T-helper 9 cell (primary cell): ENCODE measurements at places on chromosomes 2 and 18.
A peak's percentile ranks its signal among the peaks of the same experiment; 100 is the strongest.

- no peak for DNase-seq
These were observed 53.2 kb upstream of the MAPRE3 start for GRCh38 chr2:26917135-26917836.

GRCh38 chr2:165795011-165795410, 964 bp upstream of the GALNT3 start:
- no peak for DNase-seq

GRCh38 chr2:69170661-69171060, 157.7 kb downstream of the ANTXR1 start:
- no peak for DNase-seq

DNA sequence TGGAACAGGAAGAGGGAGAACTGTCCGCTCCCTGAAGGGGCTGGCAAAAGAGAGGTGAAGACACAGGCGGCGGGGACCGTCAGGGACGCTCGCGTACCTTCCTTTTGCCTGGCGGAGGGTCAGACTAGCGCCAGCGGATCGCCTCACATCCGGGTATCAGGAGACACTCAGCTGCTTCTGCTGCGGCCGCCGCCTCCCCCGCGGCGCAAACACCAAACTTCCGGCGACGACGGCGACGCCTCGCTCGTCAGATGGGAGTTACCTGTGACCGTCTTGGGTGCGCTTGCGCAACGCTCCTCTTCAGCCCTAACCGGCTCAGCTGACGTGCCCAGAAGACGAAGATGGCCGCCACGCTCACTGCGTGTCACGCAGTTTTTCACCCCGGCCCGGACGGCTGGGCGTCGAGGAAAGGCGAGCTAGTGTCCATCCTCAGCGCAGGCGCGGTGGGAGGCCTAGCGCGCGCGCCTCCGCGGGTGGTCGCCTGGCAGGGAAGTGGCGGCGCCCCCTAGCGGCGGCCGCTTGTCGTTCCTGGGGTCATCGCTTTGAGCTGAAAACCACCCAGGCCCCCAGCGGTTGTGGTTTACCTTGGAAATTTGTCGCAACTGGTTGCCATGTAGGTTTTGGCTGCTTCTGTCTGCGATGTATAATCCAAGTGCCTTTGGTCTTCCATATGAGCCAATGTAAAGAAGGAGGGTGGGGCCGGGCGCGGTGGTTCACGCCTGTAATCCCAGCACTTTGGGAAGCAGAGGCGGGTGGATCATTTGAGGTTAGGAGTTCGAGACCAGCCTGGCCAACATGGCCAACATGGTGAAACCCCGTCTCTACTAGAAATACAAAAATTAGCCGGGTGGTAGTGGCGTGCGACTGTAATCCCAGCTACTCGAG, at the start of gene ESCO1:
Gene ESCO1 (minus strand): TSS at position 179 of the 885 bp plus-strand sequence. CDS start 25,861 bp downstream, outside the sequence.
- peak; percentile 85 for DNase-seq

GRCh38 chr2:197442857-197443256, 8.0 kb upstream of the SF3B1 start:
- no peak for DNase-seq

GRCh38 chr2:100267751-100268150, 54.5 kb downstream of the LONRF2 start:
- DNase-seq, result no peak

DNA sequence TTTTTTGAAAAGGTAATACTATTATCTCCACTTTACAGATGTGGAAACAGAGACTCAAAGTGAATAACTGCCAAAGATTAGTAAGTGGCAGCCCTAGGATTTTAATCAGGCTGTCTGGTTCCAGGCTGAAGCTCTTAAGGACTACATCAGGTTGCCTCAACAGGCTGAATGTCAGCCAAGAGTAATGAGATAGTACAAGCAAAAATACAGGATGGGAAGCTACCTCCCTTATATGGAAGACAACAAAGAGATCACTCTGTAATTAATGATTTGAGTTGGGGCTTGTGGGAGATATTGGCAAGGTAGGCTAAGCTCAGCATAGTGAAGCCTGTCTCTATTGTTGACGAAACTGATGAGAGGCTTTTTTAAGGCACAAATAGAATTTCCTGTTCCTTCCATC, 323.1 kb downstream of the KCNJ3 start:
- DNase-seq, result no peak

DNA sequence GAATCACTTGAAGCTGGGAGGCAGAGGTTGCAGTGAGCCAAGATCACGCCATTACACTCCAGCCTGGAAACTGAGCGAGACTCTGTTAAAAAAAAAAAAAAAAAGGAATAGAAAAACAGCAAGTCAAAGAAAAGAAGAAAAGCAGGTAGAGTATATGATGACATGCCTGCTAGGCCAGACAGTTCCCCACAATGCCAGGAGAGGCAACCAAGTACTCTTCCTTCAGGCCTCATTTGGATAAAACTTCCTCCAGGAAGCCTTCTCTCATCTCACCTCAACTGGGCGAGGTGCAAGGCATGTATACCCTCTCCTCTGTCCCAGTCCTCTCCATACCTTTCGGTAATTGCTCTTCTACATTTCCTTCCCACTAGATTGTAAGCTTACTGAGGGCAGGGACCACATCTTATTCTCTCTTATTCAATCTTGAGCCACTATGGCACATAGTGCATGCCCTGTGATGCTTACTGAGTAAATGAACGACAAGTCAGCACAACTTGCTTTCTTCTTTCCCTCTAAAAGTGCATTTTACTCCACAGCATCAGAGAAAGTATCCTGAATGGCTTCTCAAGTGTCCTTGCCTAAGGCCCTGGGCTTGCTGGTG, 10.1 kb upstream of the SPRED2 start:
- no peak for DNase-seq

DNA sequence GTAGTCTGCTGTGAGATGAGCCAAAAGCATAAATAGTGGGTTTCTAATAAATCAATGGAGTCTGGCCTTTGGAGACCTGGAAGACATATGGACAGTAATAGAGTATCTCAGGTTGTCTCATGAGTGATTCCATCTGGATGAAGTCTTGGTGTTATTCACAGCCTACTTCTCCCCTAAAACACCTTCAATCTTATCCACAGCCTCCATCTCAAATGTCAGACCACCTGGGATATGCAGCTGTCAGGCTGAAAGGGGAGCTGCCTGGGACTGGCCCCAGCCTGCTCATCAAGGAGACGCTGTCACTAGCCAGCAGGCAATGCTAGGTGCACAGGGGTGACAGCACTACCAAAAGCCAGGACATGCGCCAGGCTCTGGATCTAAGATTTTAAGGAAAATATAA, 684.0 kb upstream of the ZEB2 start:
- no peak for DNase-seq

DNA sequence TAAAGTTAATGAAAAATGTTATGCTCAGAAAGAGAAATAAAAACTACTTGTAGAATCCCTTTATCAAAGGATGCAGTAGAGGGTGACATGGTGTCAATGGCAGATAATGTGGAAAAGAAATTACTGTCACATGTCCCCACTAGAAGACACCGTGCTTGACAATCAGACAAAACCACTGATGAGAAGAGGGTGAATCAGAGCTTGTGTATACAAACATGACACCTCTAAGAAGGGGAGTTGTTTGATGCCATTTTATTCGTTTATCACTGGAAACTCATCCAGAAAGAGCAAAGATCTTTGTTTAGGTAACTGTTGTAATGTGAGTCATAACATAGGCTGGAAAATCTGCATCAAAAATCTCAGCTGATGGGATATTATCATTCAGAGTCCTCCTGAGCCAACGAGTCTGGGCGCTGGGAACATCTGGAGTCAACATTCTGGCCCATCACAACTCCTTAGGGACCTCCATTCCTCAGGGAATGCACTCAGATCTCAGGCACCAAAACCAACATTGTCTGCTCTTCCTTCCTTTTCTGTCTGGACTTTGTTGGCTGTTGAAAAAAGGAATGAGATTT, 49.5 kb upstream of the RAB12 start:
- no peak for DNase-seq

- DNase-seq, result no peak
These were observed 93.5 kb upstream of the NEDD4L start for GRCh38 chr18:57950542-57950941.

DNA sequence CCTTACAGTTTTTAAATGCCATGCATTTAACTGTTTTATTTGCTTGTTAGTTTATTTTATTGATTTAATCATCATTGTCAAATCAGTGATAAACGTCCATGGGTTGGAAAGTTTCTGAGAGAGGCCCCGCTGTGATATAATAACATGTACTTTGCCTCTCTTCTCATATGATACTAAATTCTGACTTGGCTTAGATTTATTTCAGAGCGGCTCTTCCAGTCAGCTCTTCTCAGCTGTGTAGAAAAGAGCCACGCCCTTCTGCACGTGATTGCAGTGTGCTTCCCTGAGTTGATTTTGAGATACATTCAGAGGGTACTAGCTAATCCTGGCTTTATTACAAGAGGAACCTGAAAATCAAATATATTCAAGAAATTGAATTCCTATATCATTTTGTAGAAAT, 218.6 kb downstream of the KCNE4 start:
- no peak for DNase-seq

- DNase-seq, result no peak
These were observed 61.2 kb downstream of the BOD1L2 start for GRCh38 chr18:57208047-57208446.

GRCh38 chr2:143964891-143965290, 555.0 kb downstream of the ZEB2 start:
- DNase-seq, result no peak

DNA sequence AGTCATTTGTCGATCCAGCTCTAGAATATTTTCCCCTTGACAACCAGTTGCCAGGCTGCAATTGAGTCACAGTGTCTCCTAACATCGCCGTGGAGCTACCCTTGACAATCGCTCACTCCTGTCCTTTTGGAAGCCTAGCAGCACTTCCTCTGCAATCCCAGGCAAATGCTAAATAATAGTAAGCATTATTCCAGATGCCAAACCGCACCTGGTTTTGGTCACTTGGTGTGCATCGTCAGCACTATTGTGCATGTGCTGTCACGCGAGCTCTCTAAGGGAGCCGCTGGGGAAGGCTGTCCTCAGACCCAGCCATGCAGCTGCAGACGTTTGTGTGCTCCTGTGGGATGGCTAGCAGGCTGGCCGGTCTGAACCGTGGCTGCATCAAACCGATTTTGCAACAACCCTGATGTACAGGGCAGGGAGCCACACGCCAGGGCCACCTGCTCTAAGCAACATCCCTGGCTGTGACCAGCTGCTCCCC, 549.5 kb upstream of the ID2 start:
- DNase-seq, result no peak

GRCh38 chr18:78494204-78495085, 485.2 kb upstream of the SALL3 start:
- no peak for DNase-seq

GRCh38 chr18:59874166-59874565, 25.6 kb upstream of the PMAIP1 start:
- DNase-seq, result no peak

DNA sequence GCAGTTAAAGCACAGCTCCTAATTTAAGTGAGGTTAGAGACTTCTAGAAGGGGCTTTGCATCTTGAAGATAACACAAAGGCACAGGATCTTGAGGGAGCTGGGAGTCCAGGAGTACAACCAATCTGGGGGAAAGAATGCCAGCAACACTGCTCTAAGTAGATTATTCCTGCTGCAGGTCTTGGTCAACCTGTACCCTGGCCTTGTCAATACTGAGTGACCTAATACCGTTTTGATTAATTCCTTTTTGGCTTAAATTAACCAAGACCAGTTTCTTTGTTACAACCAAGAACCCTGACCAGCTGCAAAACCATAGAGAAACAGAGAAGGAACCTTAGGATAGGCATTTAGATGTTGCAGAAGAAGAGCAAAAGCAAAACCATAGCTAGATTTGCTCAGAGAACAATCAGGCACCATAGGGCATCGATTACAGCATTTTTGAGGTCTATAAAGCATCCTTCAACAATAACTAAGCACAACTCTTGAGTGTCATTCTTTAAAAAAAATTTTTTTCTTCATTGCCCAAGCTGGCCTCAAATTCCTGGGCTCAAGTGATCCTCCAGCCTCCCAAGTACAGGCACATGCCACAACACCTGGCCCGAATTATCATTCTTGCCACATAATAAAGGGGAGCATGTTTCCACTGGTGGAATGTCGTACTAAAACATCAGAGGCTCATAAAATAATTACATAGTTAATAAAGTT, 6.3 kb downstream of the STARD7 start:
- DNase-seq, result no peak

DNA sequence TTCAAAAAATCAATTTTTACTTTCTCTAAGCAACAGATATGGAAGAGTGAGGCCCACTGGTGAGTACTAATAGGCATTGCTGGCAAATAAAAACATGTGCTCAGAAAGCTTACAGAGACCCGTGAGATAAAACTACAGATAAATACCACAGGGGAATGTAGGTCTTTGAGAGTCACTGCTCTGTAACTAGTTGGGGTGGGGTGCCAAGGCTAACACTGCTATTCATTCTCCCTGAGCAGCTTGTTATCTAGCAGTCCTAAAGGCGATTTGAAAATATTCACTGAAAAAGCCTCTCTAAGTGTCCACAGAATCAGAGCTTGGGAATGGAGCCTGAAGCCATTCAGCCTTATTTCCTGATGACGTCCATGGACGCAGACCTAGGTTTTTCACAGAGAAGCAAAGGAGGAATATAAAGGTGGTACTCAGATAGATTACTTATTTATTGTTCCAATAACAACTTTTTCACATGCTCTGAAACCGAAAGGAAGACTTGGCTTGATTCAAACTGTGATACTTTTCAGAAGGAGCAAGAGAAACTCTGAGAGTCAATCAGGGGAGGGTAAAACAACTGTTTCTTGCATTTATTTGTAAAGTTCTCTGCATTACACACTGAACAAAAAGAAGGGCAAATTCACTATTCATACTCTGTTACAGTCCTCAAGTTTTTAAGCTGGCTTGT, 188.4 kb downstream of the PPP1R1C start:
- no peak for DNase-seq

- DNase-seq, result no peak
These were observed 1.0 kb upstream of the PMAIP1 start for GRCh38 chr18:59898609-59899297.

GRCh38 chr2:221337957-221338685, 234.0 kb downstream of the EPHA4 start:
- DNase-seq, result no peak

GRCh38 chr2:125684932-125685331, 971.0 kb upstream of the GYPC start:
- DNase-seq, result no peak

DNA sequence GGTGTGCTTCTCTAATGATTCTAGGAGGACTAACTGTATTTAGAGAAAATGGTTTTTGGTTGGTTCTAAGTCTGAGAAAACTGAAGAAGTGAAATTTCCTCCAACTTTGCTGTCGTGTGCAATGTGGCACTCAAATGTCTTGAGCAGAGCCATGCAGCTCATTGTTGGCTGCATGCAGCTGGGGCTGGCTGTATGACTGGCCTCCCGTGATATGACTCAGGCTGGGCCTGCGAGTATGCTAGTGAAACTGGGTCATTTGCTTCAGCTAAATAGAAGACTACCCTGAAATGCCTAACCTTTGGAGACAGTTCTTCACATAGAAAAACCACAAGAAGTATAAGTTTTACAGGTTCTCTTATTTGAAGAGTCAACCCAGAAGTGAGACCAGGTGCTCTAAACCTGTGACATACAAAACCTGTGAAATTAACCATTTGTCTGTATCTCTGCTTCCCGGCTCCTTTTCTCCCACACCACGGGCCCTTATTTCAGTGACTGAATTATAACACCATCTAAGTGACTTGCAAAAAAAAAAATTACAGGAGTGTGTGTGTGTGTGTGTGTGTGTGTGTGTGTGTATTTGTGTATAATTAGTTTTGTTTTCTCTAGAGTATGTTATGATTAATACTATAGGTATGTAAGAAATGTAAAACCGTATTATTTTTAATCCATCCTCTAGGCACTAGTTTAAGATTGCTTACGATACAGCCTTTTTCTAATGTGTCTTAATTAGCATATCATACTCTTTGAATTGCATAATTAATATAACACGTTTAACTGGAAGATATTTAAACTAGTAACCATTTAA, 15.9 kb downstream of the POLI start:
- peak; percentile 14 for DNase-seq

- peak; percentile 42 for DNase-seq
These were observed 120.5 kb upstream of the CXCR4 start for GRCh38 chr2:136238286-136239078.
